ENCODE measurements at places on chromosomes 5 and 9.

- DNase-seq = no peak
These were observed 147.4 kb downstream of the INSYN2B start for GRCh38 chr5:169832845-169833244.

- DNase-seq = no peak
These were observed 153.6 kb upstream of the MOCS2 start for GRCh38 chr5:53263151-53263550.

DNA sequence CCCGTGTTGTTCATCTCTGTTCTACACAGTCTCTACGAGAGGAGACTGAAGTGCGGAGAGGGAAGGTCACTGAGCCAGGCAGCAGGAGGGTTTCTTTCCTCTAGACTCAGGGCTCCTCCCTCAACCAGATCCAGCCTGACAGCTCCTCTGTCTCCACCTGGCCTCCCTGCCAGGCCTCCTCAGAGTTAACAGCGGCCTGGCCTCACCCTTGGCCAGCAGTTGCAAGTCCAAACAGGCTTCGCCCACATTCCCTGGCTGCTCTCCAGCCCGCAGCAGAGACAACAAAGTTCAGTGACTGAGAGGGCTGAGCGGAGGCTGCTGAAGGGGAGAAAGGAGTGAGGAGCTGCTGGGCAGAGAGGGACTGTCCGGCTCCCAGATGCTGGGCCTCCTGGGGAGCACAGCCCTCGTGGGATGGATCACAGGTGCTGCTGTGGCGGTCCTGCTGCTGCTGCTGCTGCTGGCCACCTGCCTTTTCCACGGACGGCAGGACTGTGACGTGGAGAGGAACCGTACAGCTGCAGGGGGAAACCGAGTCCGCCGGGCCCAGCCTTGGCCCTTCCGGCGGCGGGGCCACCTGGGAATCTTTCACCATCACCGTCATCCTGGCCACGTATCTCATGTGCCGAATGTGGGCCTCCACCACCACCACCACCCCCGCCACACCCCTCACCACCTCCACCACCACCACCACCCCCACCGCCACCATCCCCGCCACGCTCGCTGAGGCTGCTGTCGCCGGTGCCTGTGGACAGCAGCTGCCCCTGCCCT, at the start of gene HRCT1:
Gene HRCT1 (plus strand): TSS at position 291 of the 768 bp plus-strand sequence. CDS start 86 bp downstream, at position 377.
- DNase-seq = no peak

DNA sequence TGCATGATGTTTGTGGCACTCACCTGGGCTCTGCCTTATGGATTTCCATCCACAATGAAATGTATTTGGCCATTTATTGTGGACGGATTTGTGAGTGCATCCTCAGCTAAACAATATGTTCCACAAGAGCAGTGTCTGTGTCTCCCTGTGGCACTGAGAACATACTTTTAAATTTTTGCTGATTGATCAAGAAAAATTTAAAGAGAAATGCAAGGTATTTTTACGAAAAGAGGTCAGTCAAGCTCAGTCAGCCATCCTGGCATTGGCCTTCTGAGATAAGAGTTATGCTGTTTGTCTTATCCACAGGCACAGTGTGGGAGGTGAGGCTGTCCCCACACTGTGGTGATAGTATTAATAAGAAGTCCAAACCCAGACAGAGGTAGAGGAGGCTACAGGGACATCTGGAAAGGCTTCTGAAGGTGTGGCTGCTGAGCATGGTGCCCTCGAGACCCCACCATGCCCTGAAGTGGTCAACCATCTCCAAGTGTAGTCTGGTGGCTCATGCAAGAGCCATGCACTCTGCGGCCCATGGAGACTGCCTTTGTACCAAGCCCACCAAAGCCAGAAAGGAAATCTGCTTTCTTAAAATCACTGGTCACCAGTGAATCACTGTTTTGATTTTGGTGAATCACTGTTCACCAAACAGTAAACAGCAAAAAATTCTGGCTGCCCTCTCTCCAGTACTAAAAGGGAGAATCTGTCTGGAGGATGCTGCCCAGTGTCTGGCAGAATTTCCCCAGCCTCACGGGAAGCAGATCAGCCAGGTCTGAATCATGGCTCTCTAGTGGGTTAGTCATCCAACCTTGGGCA, 28.8 kb downstream of the SPOCK1 start:
- DNase-seq = no peak

DNA sequence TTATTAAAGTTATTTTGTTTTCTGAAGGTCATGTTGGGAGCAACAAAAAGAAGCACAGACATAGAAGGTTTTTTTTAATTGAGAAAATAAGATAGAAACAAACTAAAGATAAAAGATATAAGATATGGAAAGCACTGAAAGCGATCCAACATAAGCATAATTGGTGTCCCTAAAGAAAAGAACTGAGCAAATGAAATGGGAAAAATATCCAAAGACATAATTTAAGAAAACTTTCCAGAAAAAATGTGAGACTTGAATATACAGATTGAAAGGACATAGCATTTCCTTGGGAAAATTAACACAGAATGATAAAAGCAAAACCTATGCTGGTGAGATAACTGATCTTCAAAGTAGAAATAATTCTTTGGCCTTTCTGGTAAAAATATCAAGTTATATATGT, 289.3 kb downstream of the KIAA0825 start:
- DNase-seq = no peak
